ENCODE measurements at places on chromosomes 12 and 14. TPM values are rescaled to one million over a fixed set of nuclear protein-coding genes. Genes with fewer than 3 reads are reported as not detected.

The NUAK1 gene
- total RNA-seq = 31.5 TPM

The FGF6 gene
- 50.7 TPM for total RNA-seq

The SH2B3 gene
- total RNA-seq = 11.7 TPM

The CLBA1 gene
- total RNA-seq = 6.4 TPM

The CCDC175 gene
- not detected for total RNA-seq

The KRT75 gene
- total RNA-seq = 0.21 TPM

The ACOT6 gene
- not detected for total RNA-seq

The ANG gene
- 4.3 TPM for total RNA-seq

The PLEKHG7 gene
- total RNA-seq = not detected

The PRPH gene
- total RNA-seq = 5.2 TPM

The WNT1 gene
- total RNA-seq = not detected

The TCHP gene
- total RNA-seq = 9.7 TPM

The POTEG gene
- total RNA-seq = not detected

The DNAH10 gene
- total RNA-seq = 0.62 TPM

The NAV3 gene
- total RNA-seq = 35.6 TPM

The MEG3 gene
- 1,377 TPM for total RNA-seq

The GLS2 gene
- 0.21 TPM for total RNA-seq

The SPRYD3 gene
- 30.3 TPM for total RNA-seq

The KCNH5 gene
- 0.21 TPM for total RNA-seq

The KRT6A gene
- 299 TPM for total RNA-seq

The ALDH1L2 gene
- 11.9 TPM for total RNA-seq

The PIWIL1 gene
- not detected for total RNA-seq

The FGF23 gene
- total RNA-seq = 0.31 TPM

The GZMH gene
- total RNA-seq = not detected
